ENCODE measurements at places on chromosomes 2 and 18.

DNA sequence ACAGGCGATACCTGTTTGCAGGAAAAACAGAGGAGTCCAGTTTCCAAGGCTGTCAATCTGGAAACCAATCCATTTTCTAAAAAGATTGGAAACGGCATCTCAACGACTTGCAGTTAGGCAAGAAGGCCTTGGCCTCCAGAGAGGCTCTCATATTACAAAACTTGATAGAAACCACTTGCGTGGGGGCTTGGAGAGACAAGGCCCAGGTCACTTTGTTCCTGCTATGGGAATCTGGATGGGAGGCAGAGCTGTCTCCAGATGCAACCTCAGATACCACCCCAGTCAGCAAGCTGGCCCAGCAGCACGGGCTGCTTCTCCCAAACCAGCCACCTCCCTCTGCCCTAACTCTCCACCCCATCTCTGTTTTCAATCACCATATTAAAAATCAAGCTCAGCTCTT lies 298.8 kb downstream of the TNS1 start:
- no peak for DNase-seq

GRCh38 chr2:39524061-39524460 lies 87.0 kb upstream of the MAP4K3 start:
- DNase-seq = no peak

GRCh38 chr18:69490072-69490471 lies 89.4 kb downstream of the DOK6 start:
- no peak for DNase-seq

DNA sequence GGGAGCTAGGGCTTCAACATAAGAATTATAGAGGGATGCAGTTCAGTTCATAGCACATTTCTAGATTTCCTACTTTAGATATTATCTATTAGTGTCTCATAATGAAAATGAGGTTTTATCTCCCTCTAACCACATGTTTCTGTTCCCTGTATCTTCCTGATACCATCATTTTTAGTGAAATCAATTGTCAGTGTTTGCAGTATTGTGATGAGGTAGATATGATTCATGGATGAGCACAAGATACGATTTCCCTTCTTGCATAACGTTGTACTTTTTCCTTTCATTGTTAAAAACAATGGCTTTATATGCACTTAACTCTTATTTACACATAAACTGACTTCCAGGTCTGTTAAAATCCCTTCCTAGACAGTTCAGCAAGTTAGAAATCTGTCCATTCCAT lies 211.4 kb downstream of the ZBTB7C start:
- DNase-seq = no peak

DNA sequence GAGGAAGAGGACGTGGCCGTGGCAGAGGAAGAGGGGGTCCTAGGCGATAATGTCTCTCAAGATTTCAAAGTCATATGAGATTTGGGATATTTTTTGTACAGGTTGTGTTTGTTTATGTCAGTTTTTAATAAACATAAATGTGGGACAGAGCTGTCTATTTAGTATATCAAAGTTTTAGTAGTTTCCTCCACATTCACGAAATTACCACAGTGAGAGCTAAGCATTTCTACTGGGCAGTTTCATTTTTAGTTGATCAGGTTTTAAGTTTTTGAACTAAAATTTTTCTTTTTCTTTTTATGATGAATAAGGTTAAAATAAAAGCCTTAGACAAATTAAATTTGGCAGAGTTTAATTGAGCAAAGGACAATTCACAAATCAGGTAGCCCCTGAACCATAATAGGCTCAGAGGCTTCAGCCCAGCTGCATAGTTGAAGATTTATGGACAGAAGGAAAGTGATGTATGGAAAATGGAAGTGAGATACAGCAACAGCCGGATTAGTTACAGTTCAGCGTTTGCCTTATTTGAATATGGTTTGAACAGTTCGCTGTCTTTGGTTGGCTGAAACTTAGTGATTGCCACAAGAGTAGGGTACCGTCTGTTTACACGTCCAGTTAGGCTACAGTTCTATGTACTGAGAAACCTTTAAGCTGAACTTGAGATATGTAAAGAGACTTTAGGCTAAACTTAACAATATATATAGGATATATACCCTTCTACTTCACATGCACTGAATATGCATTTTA lies 17.1 kb downstream of the SNRPD1 start:
- no peak for DNase-seq

- DNase-seq = no peak
Measured at GRCh38 chr2:10083692-10084211, 3.5 kb upstream of the CYS1 start.

GRCh38 chr18:57697426-57697825 lies 75.8 kb upstream of the NARS1 start:
- DNase-seq = no peak

- no peak for DNase-seq
Measured at GRCh38 chr2:24857746-24858145, 62.3 kb downstream of the ADCY3 start.

- DNase-seq = no peak
Measured at GRCh38 chr2:141519906-141520305, 610.9 kb downstream of the LRP1B start.

DNA sequence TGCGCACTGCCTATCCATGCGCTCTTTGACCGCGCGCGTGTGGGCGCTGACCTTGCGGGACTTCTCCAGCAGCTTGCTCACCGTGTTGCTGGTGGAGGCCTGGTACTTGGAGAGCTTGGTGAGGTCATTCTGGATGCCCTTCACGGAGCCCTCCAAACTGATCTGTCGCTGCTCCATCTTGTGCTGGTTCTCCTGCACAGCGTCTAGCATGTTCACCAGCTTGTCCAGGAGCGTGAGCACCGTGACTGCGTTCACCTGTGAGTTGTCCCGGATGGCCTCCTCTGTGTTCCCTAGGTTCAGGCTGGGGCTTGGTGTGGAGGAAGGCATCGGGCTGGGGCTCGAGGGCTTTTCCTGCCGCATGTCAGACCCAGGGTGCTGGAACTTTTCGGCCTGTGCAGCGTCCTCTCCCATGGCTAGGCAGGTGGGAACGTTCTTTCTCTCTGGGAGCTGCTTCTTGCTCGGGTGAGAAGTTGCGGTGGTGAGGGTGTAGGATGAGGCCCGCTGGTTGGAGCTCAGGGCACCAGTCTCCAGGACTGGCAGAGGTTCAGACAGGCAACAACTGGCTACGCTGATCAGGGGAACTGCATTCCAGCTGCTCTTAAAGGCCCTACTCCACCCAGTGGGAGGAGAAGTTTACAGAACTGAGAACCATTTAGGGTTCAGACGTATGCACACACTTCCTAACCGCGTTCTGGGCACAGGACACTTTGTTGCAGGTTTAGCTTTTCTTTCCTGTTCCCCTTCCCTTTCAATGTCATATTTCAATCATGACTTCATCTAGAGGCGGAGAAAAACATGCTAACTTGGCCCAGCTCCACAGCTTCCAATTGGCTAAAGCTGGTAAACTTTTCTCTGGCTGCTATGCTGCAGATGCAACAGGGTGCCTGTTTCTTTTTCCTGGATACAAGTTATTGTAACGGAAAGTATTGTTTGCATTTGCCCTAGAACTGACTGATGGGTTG lies at the start of gene CAVIN2:
Gene CAVIN2, minus strand, starts transcription at position 574 of the 962 bp plus-strand sequence. Its CDS starts 163 bp downstream, at position 411.
- DNase-seq = no peak

DNA sequence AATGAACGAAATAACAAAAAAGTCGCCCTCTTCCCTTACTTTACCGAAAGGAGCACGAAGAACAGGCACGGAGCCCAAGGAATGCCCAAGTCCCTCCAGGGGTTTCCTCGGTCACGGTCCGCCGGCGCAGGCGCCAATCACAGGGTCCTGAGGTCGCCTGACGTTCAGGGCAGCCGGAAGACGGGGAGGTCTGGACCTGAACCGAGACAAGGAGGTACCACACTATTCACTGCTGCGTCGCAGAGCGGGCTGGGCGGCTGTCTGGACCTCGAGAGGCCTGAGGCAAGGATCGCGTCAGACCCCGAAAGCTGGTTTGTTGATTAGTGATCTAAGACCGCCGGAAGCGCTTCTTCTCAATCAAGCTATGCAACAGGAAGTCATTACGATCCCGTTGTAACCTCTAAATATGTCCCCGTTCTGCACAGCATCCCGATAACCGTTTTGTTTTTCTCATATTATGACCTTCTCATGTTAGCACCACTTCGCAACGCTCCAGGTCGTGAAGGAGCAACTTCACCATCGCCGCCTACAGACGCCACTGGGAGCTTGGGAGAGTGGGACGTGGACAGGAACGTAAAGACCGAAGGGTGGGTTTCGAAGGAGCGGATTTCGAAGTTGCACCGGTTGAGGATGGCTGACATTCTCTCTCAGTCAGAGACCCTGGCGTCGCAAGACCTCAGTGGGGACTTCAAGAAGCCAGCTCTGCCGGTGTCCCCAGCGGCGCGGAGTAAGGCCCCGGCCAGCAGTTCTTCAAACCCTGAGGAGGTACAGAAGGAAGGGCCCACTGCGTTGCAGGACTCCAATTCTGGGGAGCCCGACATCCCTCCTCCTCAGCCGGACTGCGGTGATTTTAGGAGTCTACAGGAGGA lies at the start of the genes SLC4A1AP and SUPT7L:
Gene SLC4A1AP, plus strand, starts transcription at position 605 of the 869 bp plus-strand sequence. Its CDS starts 26 bp downstream, at position 631.
Gene SUPT7L, minus strand, starts transcription at position 330 of the 869 bp plus-strand sequence. CDS start 1,422 bp downstream, outside the sequence.
- DNase-seq = peak; percentile 72

GRCh38 chr2:205267323-205267722 lies 415.0 kb upstream of the NRP2 start:
- no peak for DNase-seq

GRCh38 chr2:235623111-235623510 lies 129.3 kb downstream of the AGAP1 start:
- DNase-seq = no peak

DNA sequence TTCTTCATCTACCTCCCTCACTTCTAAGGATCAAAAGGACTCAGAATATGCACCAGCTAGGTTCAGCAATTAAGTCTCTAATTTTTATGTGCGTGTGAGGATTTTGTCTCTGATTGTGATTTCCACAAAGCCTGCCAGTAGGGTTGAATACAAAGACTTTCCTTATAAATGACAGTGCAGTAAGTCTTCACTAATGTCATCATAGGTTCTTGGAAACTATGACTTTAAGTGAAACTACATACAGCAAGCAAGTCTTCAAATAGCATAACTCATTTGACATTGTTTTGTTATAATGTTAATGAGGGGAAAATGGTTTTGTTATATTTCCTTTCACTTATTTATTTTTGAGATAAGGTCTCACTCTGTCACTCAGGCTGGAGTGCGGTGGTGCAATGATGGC lies 526.3 kb upstream of the DCC start:
- DNase-seq = no peak

GRCh38 chr18:59719544-59720181 lies 22.4 kb upstream of the CCBE1 start:
- no peak for DNase-seq

- DNase-seq = no peak
Measured at GRCh38 chr2:177599139-177599688, 206.6 kb downstream of the AGPS start.

DNA sequence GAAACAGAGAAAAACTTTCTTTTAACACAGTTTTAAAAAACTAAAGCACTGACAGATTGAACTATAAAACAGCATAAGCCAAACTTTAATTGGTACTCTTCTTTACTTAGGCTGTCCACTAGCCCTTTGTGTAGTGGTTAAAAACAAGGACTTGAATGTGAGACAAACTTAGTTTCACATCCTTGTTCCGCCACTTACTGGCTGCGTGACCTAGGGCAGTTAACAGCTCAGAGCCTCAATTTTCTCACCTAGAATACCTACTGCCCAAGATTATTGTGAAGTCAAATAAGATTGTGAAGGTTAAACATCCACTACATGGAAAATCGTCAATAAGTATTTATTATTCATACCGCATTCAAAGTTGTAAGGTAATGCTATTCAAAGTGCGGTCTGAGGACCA lies 2.0 kb downstream of the WDR35 start:
- DNase-seq = no peak

- no peak for DNase-seq
Measured at GRCh38 chr2:178819147-178819875, 12.1 kb upstream of the TTN start.

DNA sequence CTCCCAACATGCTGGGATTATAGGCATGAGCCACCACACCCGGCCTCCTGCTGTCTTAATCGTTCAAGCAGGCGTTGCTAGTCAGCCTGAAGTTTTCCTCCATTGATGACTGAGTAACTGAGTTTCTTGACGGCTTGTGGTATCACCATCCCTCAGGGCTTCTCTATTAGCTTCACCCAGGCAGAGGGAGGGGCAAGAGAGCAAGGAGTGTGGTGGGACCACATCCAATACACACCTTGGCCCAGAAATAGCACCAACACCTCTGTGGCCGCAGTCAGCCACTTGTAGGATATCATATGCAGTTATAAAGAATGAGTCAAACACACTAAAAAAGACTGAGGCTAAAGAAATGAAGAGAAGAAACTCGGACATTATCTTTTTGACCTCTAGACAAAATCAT lies 1009.4 kb upstream of the CELF4 start:
- no peak for DNase-seq

- DNase-seq = no peak
Measured at GRCh38 chr2:9135822-9136558, 70.6 kb upstream of the ASAP2 start.

Measured in activated T-helper 2 cell treated with anti-CD3 and anti-CD28 coated beads, Interferon-gamma antibody, Interleukin-2, Interleukin-4, amounts not matched to agents 10 μg/mL and 5 μg/mL and 100 μg/mL, durations not matched to agents 14 hours and 24 hours and 36 hours (primary cell).